NCI-H510A treated with DMSO at 0.1 percent for 48 hours (cell line): ENCODE measurements at places on chromosomes 4 and X.

- DNase-seq: no peak
These were observed 155.4 kb downstream of the TBCK start for GRCh38 chr4:106160560-106160959.

GRCh38 chrX:9729171-9729885 is 36.3 kb downstream of the GPR143 start:
- DNase-seq: no peak

DNA sequence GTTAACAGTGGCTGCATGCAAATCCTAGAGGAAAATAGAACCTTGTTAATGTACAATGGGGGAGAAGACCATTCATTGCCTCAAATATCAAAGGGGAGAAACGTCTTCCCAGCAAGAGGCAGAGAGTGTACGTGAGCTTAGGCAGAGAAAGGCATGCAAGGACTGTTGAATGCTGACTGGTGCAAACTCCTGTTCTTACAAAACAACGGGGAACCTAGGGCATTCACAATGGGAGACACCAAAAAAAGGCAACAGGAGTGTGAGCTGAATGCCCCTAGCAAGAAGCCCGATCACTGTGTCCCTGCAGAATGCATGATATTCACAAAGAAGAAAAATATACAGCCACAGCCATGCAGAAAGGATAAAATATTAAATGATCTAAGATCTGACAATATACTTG is 184.9 kb downstream of the NSUN7 start:
- DNase-seq: no peak

DNA sequence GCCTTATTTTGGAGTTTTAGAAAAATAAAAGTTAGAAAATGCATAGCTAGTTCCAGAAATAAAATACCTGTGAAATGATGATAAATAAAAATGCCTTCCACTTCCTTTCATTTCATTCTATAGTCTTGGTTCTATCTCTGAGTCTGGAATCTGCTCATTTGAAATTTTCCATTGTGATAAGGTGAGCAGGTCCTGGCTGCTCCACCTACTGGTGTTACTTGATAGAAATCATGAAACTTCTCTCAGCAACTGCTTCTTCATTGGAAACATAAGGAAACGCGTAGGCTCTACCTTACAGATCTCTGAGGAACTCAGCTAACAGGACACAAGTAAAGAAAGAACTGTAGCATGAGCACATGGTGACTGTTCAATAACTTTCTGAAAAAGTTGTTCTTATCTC is 141.8 kb downstream of the DCHS2 start:
- no peak for DNase-seq

GRCh38 chr4:111864066-111864465 is 281.2 kb upstream of the FAM241A start:
- no peak for DNase-seq

DNA sequence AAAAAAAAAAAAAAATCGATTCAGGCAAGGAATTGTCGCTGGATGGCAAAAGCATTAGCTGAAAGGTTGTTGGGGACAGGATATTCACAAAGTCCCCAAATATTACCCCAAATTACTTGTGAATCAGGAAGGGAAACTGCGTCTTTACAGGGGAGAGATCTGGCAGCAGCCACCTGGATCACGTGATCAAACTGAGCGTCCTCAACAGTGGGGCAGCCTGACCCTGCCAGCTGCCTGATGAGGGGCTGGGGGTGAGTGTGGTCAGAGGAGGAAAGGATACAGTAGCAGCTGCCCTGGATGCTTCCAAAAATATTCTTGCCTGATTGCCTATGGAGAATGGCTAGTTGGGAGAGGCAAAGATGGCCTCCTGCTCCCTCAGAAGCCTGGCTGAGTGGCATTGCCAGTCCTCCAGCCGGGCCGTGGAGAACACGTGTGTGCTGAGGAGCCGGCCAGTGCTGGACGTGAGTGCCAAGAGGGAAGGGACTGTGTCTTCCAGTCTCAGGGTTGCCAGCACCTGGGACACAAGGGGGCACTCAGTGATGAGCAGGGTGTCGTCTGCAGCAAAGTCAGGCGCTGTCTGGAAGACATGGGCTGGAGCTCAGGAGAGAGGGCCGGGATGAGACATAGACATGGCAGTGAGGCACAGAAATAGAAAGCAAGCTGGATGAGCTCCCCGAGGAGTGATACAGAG is 3.0 kb upstream of the LAGE3 start:
- no peak for DNase-seq

DNA sequence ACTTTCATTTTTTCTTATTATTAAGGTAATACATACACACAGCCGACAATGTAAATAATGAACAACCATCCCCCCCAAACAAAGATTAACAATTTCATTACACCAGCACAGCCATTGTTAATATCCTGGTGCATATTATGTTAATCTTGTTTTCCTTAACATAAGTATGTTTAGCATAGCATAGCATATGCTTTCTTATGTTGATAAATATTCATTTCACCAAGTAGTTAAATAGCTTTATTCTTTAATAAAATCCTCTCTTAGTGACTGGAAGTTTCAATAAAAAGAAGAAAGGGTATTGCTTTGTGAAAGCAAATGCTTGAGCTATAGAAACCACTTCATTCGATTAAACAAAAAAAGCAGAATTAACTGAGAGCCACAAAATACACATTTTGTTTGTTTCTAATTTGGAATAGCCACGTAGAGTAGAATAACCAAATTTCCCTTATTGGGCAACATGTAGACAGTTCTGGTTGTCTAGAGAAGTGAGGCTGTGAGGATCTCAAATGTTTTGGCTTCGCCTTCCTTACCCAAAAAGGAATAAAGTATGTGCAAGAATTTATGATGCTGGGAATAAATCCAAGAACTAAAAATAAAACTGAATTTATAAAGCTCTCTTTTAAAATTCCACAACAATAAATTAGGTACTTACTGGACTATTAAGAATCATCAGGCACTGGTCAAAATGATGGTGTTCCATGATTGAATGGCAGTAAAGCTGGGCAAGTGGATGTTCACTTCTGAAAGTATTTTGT is 118.0 kb downstream of the PDE5A start:
- no peak for DNase-seq

- DNase-seq: no peak
These were observed 207.0 kb downstream of the LDB2 start for GRCh38 chr4:16691450-16691849.

DNA sequence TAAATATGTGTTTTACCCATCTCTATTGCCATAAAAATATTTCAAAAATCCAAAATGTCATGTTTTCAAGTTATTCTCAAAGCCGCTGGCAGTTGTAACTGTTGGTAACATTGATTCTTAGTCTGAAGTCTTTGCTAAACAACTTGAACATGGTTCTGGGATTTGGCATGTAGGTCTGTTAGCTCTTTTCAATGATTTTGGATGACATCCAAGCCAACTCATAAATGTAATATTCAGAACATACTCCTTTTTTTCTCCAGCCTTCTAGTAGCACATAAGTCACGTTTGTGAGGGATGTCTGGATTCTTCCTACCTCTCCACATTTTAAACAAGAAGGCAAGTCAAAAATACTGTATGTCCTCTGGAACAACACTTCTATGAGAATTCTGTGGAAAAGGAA is 305.3 kb downstream of the PRR32 start:
- no peak for DNase-seq

DNA sequence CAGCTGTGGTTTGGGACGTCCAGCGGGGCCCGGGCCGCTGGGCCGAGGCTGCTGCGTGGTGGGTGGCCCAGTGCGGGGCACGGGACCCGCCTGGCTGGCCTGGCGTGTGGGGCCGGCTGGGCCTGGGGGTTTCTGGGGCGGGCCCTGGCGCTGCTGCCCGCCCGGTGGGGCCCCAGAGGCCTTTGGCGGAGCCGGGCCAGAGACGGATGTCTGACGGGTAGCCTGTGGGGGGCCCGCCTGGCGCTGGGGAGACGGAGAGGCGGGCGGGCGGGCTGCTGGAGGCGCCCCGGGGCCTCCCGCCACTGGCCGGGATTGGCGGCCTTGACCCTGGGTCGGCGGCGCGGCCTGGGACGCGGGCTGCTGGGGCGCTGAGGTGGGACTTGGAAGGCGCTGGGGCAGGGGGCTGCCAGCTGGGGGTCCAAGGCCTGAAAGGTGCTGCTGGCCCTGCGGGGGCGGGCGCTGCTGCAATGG is 8.1 kb upstream of the TIMP1 start:
- DNase-seq: no peak

- DNase-seq: no peak
These were observed 54.5 kb downstream of the LDB2 start for GRCh38 chr4:16843831-16844508.

DNA sequence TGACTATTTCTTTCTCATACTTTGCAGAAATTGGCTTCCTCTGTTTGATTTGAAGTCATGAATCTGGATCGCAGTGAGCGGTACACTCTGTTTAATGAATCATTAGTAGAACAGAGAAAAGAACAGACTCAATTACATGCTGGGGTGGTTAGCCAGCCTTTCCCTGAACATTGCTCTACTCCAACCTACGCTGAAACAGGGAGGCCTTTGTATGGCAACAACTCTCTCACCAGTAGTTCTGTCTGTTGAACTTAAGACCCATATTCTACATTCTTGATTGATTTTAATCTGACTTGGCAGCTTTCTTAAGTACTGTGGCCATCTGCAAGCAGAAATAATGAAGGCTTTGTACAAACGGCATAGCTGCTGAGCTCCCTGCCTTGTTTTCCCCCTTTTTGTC is 19.0 kb upstream of the AP1S2 start:
- DNase-seq: no peak

- DNase-seq: no peak
These were observed 214.4 kb upstream of the KLF3 start for GRCh38 chr4:38449506-38450174.

DNA sequence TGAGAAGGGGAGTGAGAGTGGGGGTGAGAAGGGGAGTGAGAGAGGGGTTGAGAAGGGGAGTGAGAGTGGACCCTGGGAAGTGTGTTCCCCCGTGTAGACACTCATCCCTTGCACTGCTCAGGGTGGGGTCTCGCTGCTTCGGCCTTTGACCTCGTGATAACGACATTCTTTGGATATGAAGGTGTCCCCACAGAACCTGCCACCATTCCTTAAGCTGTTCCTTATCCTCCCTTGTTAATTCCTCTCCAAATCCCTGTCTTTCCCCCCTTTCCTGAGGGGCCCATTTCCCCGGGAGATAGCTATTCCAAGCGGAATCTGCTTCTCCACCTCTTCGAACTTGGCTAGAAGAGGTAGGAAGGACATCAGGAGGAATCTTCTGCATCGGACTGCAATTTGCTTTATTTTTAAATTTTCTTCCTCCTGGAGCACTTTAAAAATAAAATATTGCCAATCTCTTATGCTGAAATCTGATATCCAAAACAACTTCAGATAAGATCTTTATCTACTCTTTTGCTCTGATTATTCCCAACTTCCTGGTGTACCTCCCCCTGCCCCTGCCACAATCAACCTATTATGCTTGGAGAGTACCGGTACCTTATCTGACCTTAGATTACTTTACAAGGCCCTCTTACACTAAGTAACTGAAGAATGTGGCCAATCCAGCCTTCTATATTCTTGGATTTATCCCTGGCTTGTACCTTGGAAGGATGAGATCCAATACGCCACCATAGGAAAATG is 15.6 kb downstream of the TRIML1 start:
- DNase-seq: no peak
